ENCODE measurements at places on chromosomes 12 and 14.

- DNase-seq, result no peak
Observed at GRCh38 chr12:112252184-112252583, 126.8 kb downstream of the TRAFD1 start.

DNA sequence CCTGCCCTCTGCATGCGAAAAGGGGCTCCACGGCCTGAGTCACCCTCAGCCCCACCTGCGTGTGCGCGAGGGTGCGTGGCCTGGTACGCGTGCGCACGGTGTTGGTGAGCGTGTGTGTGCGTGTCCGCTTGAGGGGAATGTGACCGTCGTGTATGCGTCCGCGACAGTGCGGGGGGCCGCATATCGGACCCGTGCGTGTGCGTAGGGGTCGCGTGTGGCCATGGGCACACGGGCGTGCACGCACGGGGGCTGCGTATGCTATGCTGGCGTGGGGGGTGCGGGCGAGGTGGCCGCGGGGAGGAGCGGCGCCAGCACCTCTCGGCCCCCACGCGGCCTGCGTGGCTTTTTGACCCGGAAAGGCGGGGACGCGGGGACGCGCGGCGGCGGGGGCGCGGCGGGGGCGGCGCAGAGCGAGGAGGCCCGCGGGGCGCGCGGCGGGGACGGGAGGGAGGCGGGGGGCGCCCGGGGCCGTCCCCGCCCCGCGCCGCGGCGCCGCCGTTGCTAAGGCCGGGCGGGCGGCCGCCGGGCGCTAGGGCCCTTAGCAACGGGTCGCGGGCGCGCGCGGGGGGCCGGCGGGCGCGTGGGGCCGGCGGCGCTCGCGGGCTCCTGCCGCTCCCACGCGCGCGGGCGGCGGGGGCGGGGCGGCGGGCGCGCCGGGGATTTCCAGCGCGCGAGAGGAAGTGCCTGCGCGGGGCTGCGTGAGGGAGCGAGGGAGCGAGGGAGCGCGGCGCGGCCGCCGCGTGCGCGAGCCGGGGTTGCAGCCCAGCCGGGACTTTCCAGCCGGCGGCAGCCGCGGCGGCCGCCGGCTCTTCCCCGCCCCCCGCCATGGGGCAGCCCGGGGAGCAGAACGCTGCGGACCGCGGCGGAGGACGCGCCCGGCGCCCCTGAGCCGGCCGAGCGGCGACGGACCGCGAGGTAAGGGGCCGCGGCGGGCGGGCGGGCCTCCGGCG is at the start of gene TRAF3:
TRAF3 (plus strand) TSS at position 689 of the 950 bp plus-strand sequence. CDS start 92,753 bp downstream, outside the sequence.
- no peak for DNase-seq

DNA sequence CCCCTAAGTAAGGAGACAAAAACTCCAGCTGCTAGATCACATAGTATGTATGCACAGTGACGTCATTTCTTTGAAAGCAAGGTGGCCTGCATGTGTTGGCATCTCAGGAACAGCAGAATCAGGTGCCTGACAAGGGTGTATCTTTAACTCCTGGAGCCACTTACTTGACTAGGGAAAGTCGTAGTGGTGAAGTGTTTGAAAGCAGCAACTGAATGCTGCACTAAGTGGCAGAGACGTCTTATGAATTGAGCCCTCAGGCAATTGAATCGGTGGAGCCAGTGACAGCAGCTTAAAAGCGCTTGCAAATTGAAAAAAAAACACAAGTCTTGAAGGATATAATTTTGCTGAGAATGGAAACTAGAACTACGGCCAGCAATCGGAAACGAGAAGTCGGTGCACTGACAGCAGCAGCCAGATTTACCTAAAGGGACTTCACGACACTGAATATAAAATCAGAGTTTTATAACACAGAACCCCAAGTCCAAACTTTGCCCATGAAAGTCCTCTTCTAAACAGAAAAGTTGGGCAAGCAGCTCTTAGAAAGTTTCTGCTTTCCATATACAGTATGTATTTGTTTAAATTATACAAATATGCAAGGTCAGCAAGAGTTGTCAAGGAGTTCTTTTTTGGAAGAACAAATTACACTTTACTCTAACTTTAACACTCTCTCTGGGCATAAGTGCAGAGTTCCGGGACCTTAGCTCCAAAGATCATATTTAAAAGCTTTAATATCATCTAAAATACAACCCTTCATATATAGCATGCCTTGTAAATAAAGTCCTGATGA is 1.1 kb downstream of the IGF1 start:
- peak; percentile 10 for DNase-seq

- no peak for DNase-seq
Observed at GRCh38 chr14:52877628-52878027, 73.2 kb downstream of the FERMT2 start.

DNA sequence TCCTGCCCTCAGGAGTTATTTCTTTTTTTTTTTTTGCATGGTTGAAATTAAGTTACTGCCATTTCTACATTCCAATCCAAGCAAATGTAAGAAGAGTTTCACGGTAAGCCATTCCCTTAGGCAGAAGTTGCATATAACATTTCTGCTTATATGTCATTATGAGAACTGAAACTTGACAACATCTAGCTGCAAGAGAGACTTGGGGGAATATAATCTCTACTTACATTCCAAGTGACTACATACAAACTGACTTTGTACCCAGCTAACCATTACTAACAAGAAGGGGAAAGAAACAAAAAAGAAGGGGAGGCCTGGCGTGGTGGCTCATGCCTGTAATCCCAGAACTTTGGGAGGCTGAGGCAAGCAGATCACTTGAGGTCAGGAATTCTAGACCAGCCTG is 7.3 kb upstream of the RESF1 start:
- DNase-seq, result no peak

- no peak for DNase-seq
Observed at GRCh38 chr12:46468160-46468559, 95.6 kb upstream of the SLC38A2 start.

- DNase-seq, result no peak
Observed at GRCh38 chr12:128338386-128339125, 71.6 kb downstream of the TMEM132C start.

DNA sequence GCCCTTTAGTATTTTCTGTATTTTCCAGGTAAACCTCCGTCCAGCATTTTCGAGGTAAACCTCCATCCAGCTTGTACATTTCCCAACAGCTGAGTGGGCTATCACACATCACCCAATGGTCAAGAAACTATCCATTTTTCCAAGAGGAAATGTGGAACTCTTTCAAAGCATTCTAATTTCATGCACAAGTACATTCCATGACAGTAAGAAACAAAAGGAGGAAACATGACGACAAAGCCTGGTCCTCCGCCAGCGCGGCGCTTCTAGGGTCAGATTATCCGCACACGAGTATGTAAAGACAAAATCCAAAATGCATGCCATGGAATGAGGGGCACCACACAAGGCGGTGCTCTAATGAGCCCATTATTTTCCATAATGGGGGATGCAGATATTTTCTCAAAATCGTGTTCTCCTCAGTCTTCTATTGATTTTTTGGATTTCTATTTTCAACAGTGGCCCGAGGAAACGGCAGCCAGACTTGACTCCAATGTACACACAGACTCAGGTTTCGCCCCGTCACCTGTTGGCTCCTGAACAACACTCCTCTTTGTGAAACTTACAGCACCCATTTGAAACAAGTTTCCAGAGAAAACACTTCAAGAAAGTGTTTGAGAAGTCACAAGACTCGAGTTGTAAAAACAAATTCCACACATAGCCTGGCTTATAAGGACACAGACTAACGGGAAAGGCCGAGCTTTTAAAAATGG is 107.4 kb downstream of the PRICKLE1 start:
- DNase-seq, result no peak
